Activated naive CD8-positive, alpha-beta T cell treated with anti-CD3 and anti-CD28 coated beads for 36 hours (primary cell): ENCODE measurements at places on chromosomes 12 and 14. TPM values are rescaled to one million over a fixed set of nuclear protein-coding genes. Genes with fewer than 3 reads are reported as not detected.

- H3K36me3 ChIP-seq = no peaks in the 10 kb centered on the region
- H3K27me3 ChIP-seq = no peaks in the 10 kb centered on the region
- no peak overlapping the region for H3K27ac ChIP-seq
- H3K4me3 ChIP-seq = no peak overlapping the region
- H3K4me1 ChIP-seq = no peaks in the 10 kb centered on the region
These were observed 94.1 kb downstream of the PAX9 start for GRCh38 chr14:36755756-36756155.

- no peak overlapping the region for H3K4me3 ChIP-seq
- H3K27me3 ChIP-seq = no peaks in the 10 kb centered on the region
- no peaks in the 10 kb centered on the region for H3K36me3 ChIP-seq
- no peak overlapping the region for H3K27ac ChIP-seq
- H3K4me1 ChIP-seq = peaks cover 5% of the 10 kb centered on the region
These were observed 10.3 kb upstream of the CACNB3 start for GRCh38 chr12:48807981-48808380.

DNA sequence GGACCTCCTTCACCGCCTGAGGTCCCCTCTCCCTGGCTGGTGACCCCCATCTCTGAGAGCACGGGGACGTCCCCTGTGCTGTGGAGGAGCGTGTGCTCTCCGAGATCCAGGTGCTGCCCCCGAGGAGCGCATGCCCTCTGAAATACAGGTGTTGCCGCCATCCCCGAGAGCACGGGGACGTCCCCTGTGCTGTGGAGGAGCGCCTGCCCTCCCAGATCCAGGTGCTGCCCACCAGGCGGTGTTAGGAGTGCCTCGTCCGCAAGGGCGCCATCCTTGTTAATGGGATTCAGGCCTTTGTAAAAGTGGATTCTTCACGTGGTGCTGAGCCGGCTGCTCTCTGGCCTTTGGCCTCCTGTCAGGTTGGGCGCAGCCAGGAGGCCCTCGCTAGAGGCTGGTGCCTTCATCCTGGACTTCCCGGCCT lies 10.1 kb downstream of the NOC4L start:
- H3K27ac ChIP-seq = no peak overlapping the region
- no peaks in the 10 kb centered on the region for H3K36me3 ChIP-seq
- no peak overlapping the region for H3K4me3 ChIP-seq
- H3K27me3 ChIP-seq = no peaks in the 10 kb centered on the region

GRCh38 chr12:30926243-30927221 lies at the start of gene TSPAN11:
TSS of gene TSPAN11 (plus strand) at chr12:30926748. CDS start at chr12:30953992, 27,244 bp downstream.
- H3K27me3 ChIP-seq = peaks cover 64% of the 10 kb centered on the region
- H3K27ac ChIP-seq = no peak within 1 kb of the TSS
- no peaks in the 10 kb centered on the region for H3K4me1 ChIP-seq
- no peak within 1 kb of the TSS for H3K4me3 ChIP-seq
- no peaks in the 10 kb centered on the region for H3K36me3 ChIP-seq
- DNase-seq = peak; percentile 27

- H3K4me3 ChIP-seq = no peak overlapping the region
- DNase-seq = no peak
- H3K27ac ChIP-seq = no peak overlapping the region
- H3K36me3 ChIP-seq = no peaks in the 10 kb centered on the region
- H3K4me1 ChIP-seq = no peaks in the 10 kb centered on the region
These were observed 361.2 kb downstream of the ATP23 start for GRCh38 chr12:58302487-58303011.

The CMKLR1 gene
- total RNA-seq = not detected

GRCh38 chr14:98498019-98498885 lies 773.7 kb downstream of the BCL11B start:
- no peaks in the 10 kb centered on the region for H3K27me3 ChIP-seq
- no peak for DNase-seq
- no peaks in the 10 kb centered on the region for H3K36me3 ChIP-seq
- H3K27ac ChIP-seq = no peak overlapping the region
